ENCODE measurements at places on chromosomes 5 and 9. TPM values are rescaled to one million over a fixed set of nuclear protein-coding genes. Genes with fewer than 3 reads are reported as not detected.

The CTXN3 gene
- not detected for total RNA-seq

The FAM78A gene
- total RNA-seq, result 14.8 TPM

DNA sequence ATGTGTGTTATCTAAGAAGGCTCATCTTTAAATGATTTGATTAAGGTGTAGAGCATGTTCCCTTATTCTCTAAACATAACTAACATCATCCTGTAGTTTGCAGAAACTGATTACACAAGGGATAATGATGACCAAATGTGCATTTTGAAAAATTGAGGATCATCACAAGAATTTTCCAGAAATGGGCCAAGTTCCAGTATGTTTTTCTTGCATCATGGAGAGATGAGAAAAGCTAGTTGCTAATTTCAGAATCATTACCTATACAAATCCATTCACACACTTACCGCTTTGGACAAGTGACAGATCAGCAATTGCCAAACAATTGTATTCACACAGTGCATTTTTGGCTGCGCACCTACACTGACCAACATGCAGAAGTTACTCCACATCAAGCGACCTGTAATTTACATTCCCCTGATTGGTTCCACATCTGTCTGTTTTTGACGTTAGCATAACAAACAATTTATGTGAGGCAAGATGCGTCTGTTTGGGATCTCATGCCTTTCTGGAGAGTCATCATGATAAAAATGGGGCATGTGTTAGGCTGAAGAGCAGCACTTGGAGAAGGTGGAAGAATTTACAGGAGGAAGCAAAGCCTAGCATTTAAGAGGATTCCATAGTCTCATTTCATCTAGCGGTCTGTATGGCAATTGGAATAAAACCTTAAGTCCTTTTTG lies 2.8 kb upstream of the BNC2 start:
- H3K27me3 ChIP-seq, result peaks cover 5% of the 10 kb centered on the region
- H3K4me1 ChIP-seq, result no peaks in the 10 kb centered on the region
- H3K27ac ChIP-seq, result no peak overlapping the region

- no peak overlapping the region for H3K27ac ChIP-seq
- peaks cover 7% of the 10 kb centered on the region for H3K4me1 ChIP-seq
- no peak for DNase-seq
- no peaks in the 10 kb centered on the region for H3K36me3 ChIP-seq
- H3K4me3 ChIP-seq, result no peak overlapping the region
Measured at GRCh38 chr5:142959683-142960657, 189.8 kb downstream of the ARHGAP26 start.

- H3K4me1 ChIP-seq, result no peaks in the 10 kb centered on the region
- no peak overlapping the region for H3K4me3 ChIP-seq
- no peaks in the 10 kb centered on the region for H3K36me3 ChIP-seq
- H3K27ac ChIP-seq, result no peak overlapping the region
- no peak for DNase-seq
- H3K27me3 ChIP-seq, result no peaks in the 10 kb centered on the region
Measured at GRCh38 chr5:123937230-123937629, 425.3 kb downstream of the CSNK1G3 start.
